ENCODE measurements at places on chromosomes 11 and 22. TPM values are rescaled to one million over a fixed set of nuclear protein-coding genes. Genes with fewer than 3 reads are reported as not detected.
A peak's percentile ranks its signal among the peaks of the same experiment; 100 is the strongest.

DNA sequence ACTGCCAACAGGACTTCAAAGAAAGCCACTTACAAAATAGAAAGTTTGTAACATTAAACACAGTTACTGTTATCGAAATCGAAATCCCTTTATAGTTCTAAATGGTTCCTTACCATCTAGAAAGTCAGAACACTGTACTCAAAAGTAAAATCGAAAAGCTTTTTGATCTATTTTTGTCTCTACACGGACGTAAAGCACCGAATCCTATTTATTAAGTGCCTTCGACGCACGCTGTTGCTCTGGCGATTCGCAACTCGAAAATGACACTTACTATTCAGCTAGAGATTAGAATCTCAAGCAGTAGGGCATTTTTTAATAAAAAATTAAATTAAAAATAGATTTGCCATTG is 78.3 kb downstream of the LARGE1 start:
- peaks cover 15% of the 10 kb centered on the region for H3K4me1 ChIP-seq
- H3K4me3 ChIP-seq, result no peak overlapping the region
- H3K27ac ChIP-seq, result no peak overlapping the region
- no peaks in the 10 kb centered on the region for H3K27me3 ChIP-seq

GGTLC2 gene
- total RNA-seq, result not detected

DNA sequence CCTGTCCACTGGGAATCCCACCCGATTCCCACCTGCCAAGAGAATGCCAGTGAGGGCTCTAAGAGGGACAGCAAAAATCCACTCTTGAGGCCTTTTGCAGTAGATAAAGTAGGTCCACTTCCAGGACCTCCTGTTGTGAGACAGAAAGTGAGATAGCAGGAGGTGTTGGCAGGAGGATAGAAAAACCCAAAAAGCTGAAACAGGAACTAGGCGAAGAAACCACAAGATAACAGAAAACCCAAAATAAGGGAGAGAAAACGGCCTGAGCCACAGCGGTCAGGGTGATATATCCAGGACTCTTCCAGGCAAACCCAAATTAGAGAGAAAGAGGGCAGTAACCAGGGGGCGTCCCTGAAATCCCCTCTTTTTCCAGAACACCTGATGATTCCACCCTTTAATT is 79.7 kb upstream of the LINC01488 start:
- H3K27ac ChIP-seq, result no peak overlapping the region
- no peaks in the 10 kb centered on the region for H3K4me1 ChIP-seq

GRCh38 chr22:25068707-25069106 is 116.2 kb downstream of the KIAA1671 start:
- H3K4me1 ChIP-seq, result peaks cover 44% of the 10 kb centered on the region
- no peak overlapping the region for H3K4me3 ChIP-seq
- no peak for DNase-seq
- H3K27ac ChIP-seq, result no peak overlapping the region
- no peaks in the 10 kb centered on the region for H3K27me3 ChIP-seq
- peaks cover 4% of the 10 kb centered on the region for H3K36me3 ChIP-seq

P2RY2 gene
- 0.10 TPM for total RNA-seq

NDUFS8 gene
- 144 TPM for total RNA-seq

GRCh38 chr11:3826721-3827120 is 14.0 kb downstream of the RHOG start:
- no peak for DNase-seq
- peaks cover 27% of the 10 kb centered on the region for H3K4me1 ChIP-seq
- H3K36me3 ChIP-seq, result peaks cover 32% of the 10 kb centered on the region

DNA sequence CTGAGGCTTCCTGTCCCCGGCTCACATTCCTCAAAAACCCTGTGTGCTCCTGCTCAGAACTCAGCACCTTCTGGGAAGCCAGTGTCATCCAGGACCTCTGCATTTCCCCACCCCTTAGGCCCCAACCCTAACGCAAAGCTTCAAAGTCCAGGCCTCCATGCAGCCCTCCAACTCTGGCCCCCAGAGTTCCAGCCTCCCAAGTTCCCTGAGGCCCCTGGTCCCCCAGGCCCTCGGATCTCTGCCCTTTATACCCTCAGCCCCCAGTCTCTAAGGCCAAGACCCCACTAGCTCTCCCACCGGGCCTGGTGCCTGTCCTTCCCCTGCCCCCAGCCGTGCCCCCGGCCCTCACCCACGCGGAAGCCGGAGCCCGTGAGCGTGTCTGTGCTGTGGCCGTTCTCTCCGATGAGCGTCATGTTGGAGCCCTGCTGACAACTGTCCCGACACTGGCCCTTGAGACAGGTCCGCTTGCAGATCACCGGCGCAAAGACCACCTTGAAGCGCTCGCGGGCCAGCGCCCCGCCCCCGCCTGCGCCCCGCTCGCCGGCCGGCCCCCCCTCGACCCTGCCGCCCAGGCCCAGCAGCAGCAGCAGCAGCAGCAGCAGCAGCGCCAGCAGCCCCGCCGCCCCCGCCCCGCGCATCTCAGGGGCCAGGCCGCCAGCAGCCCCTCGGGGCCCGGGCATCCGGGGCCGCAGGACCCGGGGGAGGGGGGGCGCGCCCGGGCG is 718 bp downstream of the LTBP3 start:
- peaks cover 36% of the 10 kb centered on the region for H3K27me3 ChIP-seq
- DNase-seq, result no peak
- H3K4me3 ChIP-seq, result peak overlapping the region; percentile 80
- H3K27ac ChIP-seq, result no peak overlapping the region

GRCh38 chr22:23555118-23555517 is 25.0 kb downstream of the IGLL1 start:
- H3K4me1 ChIP-seq, result no peaks in the 10 kb centered on the region
- H3K27ac ChIP-seq, result no peak overlapping the region
- H3K4me3 ChIP-seq, result no peak overlapping the region

GRCh38 chr11:70054004-70054403 is 24.1 kb upstream of the ANO1 start:
- no peak for DNase-seq
- no peak overlapping the region for H3K27ac ChIP-seq
- H3K4me3 ChIP-seq, result no peak overlapping the region
- no peaks in the 10 kb centered on the region for H3K4me1 ChIP-seq

DNA sequence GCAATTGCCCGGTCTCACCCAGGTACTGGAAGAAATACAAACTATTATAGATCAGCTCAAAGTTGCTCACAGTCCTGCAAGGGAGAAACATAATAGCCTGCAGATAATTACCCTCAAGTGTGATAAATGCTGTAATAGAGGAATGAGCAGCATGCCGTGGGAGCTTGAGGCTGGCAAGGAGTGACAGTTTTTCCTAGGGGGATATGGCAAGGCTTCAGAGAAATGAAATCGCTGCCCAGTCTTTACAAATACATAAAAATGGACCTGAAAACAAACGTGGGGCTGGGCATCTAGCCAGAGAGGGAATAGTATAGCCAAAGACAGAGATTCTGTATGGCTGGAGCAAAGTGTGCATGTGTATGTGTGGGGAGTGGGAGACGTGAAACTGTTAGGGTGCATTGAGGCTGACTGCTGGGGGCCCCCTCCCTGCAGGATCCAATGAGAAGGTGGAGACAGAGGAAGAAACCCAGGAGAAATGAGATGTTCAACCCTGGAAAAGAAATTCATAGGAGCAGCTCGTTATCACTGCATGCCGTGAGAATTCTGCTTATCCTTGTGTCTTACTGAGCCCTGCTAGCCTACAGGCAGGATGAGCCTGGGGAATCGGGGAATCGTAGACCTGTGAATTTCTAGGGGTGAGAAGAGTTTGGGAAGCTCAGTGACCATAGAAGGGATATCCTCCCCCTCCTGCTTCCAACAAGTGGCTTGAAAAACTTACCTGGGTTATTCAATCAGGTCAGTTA is 167.0 kb downstream of the LDLRAD3 start:
- H3K36me3 ChIP-seq, result peaks cover 23% of the 10 kb centered on the region
- H3K27me3 ChIP-seq, result peaks cover 10% of the 10 kb centered on the region
- no peak overlapping the region for H3K27ac ChIP-seq

DNA sequence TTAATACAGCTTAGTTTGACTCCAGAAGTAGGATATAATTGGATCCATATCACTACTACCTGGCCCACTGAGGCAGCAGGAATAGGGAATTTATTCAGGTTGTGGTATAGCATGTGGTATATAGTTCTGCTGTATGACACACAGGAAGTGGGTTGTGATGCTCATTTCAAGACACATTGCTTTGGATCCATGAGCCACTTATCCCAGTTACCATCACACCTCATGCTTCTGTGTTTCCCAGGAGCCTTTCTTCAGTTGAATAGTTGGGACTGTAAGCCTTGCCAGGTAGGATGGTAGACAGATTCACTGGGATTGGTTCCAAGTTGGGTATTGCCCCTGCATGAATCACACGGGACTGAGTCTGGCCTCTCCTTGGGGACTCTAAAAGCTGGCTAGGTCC is 9.9 kb upstream of the SLC37A2 start:
- no peaks in the 10 kb centered on the region for H3K4me1 ChIP-seq
- no peak overlapping the region for H3K4me3 ChIP-seq
- no peak overlapping the region for H3K27ac ChIP-seq

OSBP gene
- total RNA-seq, result 39.5 TPM

GRCh38 chr11:75140269-75141138 is 10.4 kb upstream of the SLCO2B1 start:
- peaks cover 13% of the 10 kb centered on the region for H3K27me3 ChIP-seq
- H3K4me3 ChIP-seq, result no peak overlapping the region
- H3K4me1 ChIP-seq, result peaks cover 17% of the 10 kb centered on the region
- H3K36me3 ChIP-seq, result peaks cover 8% of the 10 kb centered on the region
- no peak overlapping the region for H3K27ac ChIP-seq

GRCh38 chr22:47151490-47151889 is 389.0 kb downstream of the TBC1D22A start:
- DNase-seq, result no peak
- peaks cover 4% of the 10 kb centered on the region for H3K4me1 ChIP-seq
- H3K27me3 ChIP-seq, result peaks cover 12% of the 10 kb centered on the region
- no peaks in the 10 kb centered on the region for H3K36me3 ChIP-seq
- no peak overlapping the region for H3K4me3 ChIP-seq
- no peak overlapping the region for H3K27ac ChIP-seq

DNA sequence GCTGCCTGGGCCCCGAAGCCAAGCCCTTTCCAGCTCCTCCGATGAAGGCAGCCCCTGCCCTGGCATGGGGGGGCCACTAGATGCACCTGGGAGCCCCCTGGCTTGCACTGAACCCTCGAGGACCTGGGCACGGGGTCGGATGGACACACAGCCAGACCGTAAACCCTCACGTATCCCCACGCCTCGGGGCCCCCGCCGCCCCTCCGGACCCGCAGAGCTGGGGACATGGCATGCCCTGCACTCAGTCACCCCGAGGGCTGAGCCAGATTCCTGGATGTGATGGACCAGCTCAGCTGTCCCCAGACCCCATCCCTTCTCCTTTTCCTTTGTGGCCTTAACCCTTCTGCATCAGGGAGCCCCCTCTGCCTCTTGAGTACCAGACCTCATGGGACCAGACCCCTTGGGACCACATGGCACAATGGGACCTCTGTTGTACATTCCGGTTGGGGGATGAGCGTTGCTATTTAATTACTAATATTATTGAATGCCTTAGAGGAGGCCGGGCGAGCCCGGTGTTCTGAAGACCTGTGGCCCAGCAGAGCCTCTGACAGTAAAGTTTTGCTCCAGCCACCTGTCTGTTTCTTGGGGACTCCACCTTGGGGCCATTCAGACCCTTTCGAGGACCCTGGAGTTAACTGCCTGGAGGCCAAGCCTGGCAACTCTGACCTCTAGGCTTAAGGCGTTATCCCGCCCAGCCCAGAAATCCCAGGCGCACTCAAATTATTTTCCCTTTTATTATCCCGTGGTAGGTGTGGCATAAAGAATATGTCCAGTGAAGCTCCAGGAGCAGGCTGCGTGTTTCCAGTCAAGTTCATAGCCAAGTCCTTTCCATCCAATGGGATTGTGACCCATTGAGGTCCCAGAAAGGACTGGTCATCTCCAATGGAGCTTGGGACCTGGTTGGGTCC is 3.0 kb downstream of the RASL10A start:
- peaks cover 29% of the 10 kb centered on the region for H3K27me3 ChIP-seq
- H3K36me3 ChIP-seq, result peaks cover 36% of the 10 kb centered on the region
- H3K4me3 ChIP-seq, result peak overlapping the region; percentile 65
- DNase-seq, result no peak
- H3K4me1 ChIP-seq, result peaks cover 40% of the 10 kb centered on the region

DNA sequence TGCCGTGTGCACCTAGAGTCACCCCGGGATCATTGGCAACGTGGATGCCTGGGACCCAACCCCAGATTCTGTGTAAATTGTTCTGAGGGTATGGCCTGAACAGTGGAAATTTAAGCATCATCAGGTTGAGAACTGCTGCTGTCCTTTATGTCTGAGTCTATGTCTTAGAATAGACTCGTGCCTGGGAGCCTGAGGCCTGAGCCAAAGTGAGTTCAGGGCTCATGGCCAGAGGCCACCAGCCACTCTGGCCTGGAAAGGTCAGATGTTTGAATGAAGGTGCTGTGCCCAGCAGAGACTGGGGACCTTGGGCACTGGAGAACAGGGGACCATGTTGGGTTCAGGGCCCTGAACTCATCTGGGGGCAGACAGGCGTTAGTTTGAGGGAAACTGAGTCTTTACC is 91.1 kb downstream of the MYO18B start:
- peaks cover 3% of the 10 kb centered on the region for H3K27me3 ChIP-seq
- no peak overlapping the region for H3K27ac ChIP-seq
- no peaks in the 10 kb centered on the region for H3K36me3 ChIP-seq
- no peak overlapping the region for H3K4me3 ChIP-seq
- no peak for DNase-seq
- no peaks in the 10 kb centered on the region for H3K4me1 ChIP-seq

GRCh38 chr11:66285250-66285947 is 3.5 kb downstream of the YIF1A start:
- DNase-seq, result no peak
- H3K27me3 ChIP-seq, result peaks cover 23% of the 10 kb centered on the region
- peaks cover 22% of the 10 kb centered on the region for H3K4me1 ChIP-seq
- H3K36me3 ChIP-seq, result peaks cover 8% of the 10 kb centered on the region

DNA sequence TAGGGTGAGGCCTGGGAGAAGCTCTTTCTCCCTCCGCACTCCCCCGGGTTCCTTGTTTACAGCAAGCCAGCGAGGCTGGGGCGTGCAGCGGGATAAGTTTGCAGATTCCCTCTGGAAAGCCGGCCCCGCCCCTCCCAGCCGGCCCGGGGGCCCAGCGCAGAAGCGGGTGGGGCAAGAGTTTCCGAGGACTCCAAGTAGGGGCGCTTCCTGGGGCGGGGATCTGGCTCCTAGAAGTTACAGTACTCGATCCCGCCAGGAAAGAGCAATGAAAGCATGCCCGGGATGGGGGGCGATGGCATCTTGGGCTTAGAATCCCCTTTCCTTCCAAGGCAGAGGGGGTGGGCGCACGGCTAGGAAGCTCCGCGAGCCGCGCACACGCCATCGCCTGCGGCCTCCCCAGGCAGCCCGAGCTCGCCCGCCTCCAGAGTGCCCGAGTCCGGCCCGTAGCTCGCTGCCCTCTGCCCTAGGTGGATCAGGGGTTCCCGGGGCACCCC is 385 bp downstream of the TST start:
- peaks cover 20% of the 10 kb centered on the region for H3K4me1 ChIP-seq
- H3K4me3 ChIP-seq, result peak overlapping the region; percentile 94
- H3K27me3 ChIP-seq, result peaks cover 2% of the 10 kb centered on the region
- peaks cover 4% of the 10 kb centered on the region for H3K36me3 ChIP-seq

- H3K4me3 ChIP-seq, result no peak overlapping the region
- no peaks in the 10 kb centered on the region for H3K4me1 ChIP-seq
- H3K27ac ChIP-seq, result no peak overlapping the region
- peaks cover 5% of the 10 kb centered on the region for H3K27me3 ChIP-seq
- peaks cover 4% of the 10 kb centered on the region for H3K36me3 ChIP-seq
Measured at GRCh38 chr22:47575291-47575690, 812.8 kb downstream of the TBC1D22A start.
